ENCODE measurements at places on chromosomes 7 and 10. TPM values are rescaled to one million over a fixed set of nuclear protein-coding genes. Genes with fewer than 3 reads are reported as not detected.

GRCh38 chr10:122021379-122021778 is 32.4 kb downstream of the TACC2 start:
- DNase-seq, result no peak

- DNase-seq, result no peak
Observed at GRCh38 chr7:51187941-51188340, 128.7 kb downstream of the COBL start.

- no peak for DNase-seq
Observed at GRCh38 chr10:101091546-101092290, 29.9 kb downstream of the KAZALD1 start.

DNA sequence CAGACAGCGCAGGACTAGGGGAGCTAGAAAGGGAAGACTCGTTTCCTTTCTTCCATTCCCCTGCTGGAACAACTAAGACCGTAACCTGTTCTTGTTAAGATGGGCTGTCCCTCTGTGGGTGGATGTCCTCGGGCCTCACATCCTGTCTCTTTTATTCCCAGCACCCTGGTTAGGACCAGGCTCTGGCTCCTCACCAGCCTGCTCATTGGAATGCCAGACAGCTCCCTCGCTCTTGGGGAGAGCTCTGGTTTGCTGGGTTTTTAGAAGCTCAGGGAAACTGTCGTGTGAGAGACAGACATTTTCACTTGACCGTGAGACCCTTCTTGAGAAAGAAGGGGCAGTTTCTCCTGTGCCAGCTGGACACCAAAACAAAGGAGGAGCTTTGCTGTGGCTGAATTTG is 58.1 kb upstream of the HABP2 start:
- no peak for DNase-seq

DNA sequence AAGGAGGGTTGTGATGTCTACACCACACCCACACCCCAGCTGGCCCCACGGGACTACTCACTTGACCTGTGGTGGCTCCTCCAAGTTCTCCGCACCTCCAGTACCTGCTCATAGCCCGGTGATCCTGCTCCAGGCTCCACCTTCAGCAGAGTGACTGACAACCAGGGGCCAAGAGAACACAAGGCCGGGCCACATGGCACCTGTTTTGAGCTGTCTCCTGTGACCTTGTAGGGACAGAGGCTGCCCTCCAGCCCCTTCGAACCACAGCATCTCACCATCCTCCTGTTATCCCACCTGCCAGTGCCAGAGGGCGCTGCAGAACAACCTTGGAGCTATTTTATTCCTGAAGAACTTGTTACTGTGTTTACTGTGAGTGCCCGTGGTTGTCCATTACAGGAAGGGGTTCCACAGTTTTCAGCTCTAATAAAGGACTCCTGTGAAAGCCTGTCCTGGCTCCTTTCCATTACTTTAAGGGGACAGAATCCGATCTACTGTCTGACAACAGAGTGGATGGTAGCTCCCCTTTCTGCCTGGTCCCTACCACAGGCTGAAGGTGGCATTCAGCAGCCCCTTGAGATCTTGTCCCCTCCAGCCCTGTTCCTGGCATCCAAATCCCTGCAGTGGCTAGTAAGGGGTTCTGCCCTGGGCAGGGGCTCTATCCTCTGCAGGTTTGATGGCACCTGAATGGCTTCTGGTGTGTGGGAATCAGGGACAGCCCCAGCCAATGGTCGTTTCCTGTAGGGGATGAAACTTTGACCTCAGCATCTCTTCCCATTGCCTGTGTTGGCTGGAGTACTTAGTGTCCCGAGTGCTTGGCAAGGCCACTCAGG is 50.8 kb downstream of the C10orf120 start:
- peak; percentile 21 for DNase-seq

- DNase-seq, result no peak
Observed at GRCh38 chr7:144776447-144776846, 59.4 kb downstream of the TPK1 start.

DNA sequence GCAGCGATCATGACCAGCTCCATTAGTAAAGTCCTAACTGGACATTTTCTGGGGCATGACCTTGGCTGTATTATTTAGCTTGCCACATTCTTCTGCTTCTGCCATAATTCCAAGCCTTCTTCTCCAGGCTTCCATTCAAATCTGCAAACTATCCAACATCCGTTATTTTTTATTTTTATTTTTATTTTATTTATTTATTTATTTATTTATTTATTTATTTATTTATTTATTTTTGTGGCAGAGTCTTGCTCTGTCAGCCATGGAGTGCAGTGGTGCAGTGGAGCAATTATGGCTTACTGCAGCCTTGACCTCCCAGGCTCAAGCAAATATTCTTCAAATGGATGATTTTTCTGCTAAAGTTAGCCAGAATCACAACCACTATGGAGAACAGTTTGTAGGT is 187.2 kb upstream of the CDK1 start:
- no peak for DNase-seq

DNA sequence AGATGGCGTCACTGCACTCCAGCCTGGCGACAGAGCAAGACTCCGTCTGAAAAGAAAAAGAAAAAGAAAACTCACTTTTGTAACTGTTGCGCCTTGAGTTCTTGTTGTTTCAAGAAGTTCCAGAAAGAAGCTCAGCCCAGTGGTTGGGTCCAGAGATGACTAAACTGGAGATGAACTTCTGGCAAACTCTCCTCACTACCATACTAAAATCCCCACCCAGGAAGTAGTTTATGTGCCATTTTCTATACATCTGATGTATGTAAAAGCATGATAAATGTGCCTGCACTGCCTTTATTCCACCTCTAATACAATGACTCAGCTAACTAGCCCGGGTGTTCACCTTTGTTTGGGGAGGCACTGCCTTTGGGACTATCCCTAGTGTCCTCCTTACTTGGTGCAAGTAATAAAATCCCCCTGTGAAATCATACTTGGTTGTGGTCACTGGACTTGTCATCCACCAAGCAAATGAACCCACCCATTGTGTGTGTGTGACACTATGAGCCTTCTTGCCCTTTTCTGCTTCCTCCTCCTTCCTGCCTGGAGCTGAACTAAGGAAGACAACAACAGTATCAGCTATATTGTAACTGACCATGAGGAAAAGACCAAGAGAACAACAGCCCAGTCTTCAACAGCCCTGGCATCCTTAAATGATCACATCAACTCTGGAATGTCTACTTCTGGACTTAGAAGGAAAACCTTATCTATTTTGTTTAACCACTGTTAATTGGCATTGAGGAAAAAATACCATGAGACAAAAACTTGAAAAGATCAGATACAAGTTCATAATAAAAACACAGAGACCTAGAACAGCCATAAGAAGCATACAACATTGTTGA is 33.6 kb downstream of the JMJD1C start:
- peak; percentile 4 for DNase-seq

DNA sequence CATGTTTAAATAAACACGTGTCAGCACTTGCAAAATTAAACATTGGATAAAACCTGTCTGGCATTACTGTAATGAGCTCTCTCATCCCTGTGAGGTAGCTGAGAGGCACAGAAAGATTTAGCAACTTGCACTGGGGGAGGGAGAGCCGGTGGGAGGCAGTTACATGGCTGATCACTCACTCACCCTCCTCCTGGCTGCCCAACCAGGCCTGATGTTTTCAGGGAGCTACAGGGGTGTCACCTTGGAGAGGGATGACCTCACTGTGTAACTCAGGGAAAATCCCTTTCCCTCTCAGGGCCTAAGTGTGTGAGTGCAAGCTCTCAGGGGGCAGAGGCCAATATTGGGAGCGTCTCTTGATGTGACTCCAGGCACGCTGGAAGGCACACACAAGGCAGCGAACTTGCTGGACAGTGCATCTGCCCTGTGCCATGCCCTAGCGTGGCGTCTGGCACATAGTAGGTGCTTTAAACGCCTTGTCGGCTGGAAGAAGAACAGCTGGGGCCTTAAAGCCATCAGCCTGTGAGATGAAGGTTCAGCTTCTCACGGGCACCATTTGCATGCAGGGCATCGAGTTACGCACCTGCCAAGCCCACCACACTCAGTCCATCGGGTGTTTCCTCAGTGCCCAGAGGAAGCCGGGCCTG is 51.1 kb downstream of the ELFN1 start:
- DNase-seq, result no peak

- no peak for DNase-seq
Observed at GRCh38 chr10:1375346-1376170, 319.4 kb downstream of the WDR37 start.

DNA sequence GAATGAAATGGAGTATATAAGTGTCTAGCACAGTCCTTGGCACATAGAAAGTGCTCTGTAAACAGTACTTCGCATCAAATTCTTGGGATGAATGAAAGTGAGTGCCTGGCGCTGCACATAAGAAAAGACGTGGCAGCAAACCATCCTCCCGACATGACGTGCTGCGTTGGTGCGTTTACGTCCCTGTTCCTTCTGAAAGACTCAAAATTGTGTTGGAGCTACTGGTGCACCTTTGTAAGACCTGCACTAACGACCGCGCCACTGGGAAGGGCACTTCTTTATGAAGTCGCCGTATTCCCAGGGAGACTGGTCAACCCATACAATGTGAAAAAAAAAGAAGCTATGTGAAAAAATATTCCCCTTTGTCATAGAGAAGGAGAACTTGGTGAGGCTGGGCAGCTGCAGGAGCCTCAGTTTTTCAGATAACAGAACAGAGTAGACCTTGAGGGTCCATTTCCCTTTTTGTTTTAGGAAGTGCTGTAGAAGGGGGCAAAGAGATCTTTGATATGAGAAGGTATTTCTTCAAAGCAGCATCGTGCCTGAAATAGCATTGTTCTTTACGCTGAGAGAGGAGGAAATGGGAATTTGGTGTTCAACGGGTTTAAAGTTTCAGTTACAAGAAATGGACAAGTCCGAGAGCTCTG is 91.7 kb downstream of the PTPRE start:
- no peak for DNase-seq

- peak; percentile 38 for DNase-seq
Observed at GRCh38 chr7:92448205-92448747, 994 bp downstream of the GATAD1 start.

GRCh38 chr10:4902571-4903011 is 60.6 kb upstream of the AKR1C1 start:
- DNase-seq, result peak; percentile 12

DNA sequence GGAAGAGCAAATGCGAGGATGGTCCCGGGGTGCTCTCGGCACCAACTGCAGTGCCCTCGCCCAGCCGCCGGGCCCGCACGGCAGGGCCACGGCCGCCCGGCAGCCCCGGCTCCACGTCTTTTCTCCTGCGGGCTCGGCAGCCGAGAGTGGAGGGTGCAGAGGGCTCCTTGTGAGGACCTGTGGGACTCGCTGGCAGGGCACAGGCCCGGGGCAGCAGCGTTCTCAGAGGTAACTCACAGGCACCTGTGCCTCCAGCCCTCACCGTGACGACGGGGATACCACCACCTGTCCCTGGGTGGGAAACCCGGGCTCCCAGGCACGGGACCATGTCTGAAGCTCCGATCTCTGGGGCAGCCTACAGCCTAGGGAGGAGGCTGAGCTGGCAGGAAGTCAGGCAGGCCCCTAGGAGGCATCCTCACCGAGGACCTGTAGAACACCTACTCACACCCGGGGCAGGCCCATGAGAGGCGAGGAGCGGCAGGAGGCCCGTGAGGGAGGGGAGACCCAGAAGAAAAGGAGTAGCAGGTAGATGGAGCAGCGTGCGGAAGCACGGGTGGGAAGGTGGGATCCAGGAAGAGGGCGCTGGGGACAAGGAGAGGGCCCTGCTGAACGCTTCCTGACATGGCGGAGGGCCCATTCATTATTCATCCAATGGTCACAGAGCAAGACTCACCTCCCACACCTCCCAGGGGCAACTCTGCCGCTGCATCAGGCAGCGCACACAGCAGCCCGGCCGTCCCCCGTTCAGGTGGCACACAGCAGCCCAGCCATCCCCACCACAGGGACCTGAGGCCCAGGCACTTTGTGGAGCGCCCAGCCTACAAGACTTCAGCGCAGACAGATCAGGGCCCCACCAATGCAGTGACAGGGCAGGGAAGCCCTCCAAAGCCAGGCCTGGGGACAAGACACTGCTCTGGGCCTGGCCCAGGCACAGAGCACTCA is 244.9 kb downstream of the MAD1L1 start:
- no peak for DNase-seq

GRCh38 chr10:36280321-36280741 is 638.2 kb upstream of the FZD8 start:
- no peak for DNase-seq

GRCh38 chr7:142806957-142807356 is 36.2 kb downstream of the PRSS2 start:
- DNase-seq, result no peak

DNA sequence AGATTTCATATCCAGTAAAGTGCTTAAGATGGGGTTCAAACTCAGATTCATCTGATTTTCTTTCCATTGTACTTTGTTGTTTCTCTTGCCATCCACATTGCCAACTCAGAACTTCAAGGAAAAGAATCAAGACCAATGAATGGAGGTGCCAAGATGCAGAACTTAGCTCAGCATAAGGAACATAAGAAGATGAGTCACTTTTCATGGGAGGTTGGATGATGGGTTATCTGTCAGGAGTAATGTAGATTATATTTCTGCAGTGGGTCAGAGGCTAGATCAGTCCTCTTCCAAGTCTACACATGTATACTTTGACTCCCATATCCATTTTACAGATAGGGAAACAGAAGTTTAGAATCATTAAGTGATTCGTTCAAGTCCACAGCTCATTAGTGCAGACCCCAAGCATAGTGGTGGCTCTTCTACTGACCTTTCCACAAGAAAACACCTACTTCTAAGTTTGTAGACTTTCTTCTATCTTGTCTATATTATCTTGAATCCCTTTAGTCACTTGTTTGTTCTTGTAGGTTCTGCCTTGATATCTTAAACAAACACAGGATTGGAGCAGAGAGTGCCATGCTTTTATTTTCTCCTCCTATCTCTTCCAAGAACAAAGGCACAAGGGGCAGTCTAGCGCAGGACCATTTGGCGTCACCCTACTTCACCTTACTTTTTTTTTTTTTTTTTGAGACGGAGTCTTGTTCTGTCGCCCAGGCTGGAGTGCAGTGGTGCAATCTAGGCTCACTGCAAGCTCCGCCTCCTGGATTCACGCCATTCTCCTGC is 14.0 kb upstream of the ADD3 start:
- no peak for DNase-seq

AFAP1L2 gene
- 3.2 TPM for total RNA-seq

SHTN1 gene
- 0.08 TPM for total RNA-seq

ACSM6 gene
- total RNA-seq, result not detected

ZNF488 gene
- total RNA-seq, result 0.33 TPM

COL1A2 gene
- total RNA-seq, result 0.35 TPM

Measured in activated naive CD8-positive, alpha-beta T cell treated with anti-CD3 and anti-CD28 coated beads for 36 hours (primary cell).